ENCODE measurements at places on chromosomes 2 and 18.

DNA sequence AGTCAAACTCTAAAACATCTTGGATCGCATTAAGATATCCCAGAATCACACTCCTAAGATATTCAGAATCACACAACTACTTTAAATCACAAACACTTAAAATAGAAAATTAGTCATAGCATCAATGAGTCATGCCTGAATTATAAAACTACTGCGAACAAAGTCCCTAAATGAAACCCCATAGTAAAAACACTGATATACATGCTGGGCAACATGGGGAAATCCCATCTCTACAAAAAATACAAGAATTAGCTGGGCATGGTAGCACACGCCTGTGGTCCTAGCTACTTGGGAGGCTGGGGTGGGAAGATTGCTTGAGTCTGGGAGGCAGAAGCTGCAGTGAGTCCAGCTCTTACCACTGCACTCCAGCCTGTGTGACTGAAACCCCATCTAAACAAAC is 101.7 kb downstream of the COBLL1 start:
- DNase-seq = no peak

DNA sequence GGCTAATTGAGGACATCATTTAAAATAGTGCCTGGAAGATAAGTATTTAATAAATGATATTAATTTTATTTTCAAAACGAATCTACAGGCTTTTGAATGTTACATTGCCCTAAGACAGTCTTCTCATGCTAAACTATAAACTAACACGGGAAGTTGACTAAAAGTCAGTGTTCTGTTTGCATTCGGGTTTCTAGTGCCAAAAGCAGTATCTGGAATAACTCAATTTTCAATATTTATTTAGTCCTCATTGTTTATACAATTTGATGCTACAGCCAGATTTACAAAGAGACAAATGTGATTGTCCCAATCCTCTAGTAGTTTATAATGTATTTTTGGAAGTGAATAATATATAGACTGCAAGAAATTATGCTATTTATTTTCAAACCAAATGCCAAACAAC is 429.2 kb downstream of the LRP1B start:
- no peak for DNase-seq

DNA sequence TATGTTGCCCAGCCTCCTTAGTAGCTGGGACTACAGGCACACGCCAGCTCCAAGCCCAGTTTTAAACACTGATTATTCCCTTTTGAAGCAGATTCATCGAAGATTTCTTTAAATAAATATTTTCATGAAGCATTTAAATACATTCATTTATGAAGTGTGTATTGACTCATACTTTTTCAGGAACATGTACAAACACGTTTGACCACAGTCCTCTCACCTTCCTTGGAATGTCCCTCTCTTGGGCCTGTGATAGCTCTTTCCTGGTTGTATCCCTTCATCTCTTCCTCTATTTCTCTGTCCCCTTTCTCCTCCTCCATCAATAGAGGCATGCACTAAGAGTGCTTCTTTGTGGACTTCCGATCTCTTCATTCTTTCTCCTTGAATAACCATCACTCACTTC is 2.5 kb downstream of the PSTPIP2 start:
- no peak for DNase-seq

DNA sequence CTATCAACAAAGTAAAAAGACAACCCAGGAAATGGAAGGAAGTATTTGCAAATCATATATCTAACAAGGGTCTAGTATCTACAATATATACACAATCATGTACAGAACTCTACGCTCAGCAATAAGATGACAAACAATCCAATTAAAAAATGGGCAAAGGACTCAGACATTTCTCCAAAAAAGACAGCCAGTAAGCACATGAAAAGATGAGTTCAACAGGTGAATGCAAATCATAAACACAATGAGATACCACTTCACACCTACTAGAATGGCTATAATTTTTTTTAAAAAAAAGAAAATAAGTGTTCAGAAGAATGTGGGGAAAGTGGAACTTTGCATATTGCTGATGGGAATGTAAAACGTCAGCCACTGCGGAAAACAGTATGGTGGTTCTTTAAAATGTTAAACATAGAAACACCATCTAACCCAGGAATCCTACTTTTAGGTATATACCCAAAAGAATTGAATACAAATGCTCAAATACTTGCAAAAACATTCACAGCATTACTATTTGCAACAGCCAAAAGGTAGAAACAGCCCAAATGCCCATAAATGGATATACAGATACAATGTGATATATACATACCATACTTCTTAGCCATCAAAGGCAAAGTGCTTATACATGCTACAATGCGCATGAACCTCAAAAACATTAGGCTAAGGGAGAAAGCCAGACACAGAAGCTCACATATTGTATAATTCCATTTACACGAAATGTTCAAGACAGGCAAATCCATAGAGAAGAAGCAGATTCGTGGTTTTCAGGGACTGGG is 121.2 kb downstream of the CABYR start:
- DNase-seq = no peak

DNA sequence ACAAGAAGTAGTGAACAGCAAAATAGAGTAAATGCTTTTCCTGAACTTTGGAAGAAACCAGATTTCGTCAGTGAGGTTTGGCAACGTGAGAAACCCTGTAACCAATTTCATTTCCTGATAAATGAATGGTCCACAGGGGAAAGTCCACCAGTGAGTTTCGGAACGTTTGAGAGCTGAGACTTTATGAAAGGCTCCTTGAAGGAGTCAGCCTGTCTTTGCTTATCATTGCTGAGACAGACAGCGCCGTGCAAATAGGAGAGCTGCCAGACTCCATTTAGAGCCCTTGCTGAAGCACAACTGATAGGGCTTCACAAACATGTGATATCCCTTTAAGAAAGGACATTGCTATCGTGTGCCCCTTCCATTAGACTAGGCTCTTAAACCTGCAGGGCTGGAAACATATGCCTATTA is 121.8 kb upstream of the SMAD7 start:
- DNase-seq = no peak

GRCh38 chr18:42001801-42002200 is 46.8 kb downstream of the PIK3C3 start:
- no peak for DNase-seq

DNA sequence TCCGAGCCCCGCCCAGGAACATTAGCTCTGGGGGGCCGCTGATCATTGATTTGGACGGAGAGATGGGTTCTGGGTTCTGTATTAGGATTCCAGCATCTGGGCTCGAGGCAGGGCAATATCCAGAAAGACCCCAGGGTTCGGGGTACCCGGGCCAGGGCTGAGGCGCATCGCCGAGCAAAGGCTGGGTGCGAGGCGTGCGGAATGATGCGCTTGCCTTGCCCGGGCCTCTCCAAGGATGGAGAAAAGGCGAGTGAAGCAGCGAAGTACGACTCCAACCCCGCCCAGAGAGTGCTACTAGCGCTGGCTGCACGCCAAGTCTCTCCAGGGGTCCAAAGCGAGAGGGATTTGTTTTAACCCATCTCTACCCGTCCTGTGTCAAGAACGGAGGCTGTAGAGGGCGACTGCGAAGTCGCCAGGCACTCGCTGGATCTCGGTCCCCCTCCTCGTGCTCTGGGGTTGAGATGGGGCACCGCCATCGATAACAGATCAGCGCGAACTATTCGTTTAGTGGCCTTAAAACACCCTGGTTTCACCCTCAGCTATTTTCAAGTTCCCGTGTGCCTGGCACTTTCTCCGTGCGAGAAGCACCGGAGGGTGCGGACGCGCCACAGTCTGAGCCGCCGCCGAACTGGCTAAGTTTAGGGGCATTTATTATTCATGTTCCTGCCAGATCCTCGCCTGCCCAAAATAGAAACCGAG is 1.9 kb downstream of the ADCYAP1 start:
- peak; percentile 57 for DNase-seq

- no peak for DNase-seq
Measured at GRCh38 chr2:46862514-46862913, 53.1 kb downstream of the MCFD2 start.

GRCh38 chr2:197873293-197873701 is 68.9 kb downstream of the PLCL1 start:
- DNase-seq = no peak

DNA sequence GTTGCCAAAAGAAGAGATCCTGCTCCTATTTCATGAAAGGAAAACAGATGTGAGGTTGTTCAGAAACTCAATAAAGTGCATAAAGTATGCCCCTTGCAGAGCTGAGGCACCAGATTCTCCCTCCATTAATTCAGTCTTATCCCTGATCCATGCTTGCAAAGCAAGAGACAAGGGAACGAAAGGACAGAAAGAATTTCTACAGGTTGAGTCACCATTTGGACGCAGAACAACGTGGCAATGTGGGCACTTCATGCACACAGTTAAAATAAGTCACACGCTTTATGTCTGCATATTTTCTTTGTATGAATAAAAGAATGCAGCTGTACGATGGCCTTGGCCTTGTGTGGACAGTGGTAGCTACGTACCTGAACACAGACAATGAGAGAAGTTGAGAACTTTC is 321.7 kb upstream of the REV1 start:
- no peak for DNase-seq

DNA sequence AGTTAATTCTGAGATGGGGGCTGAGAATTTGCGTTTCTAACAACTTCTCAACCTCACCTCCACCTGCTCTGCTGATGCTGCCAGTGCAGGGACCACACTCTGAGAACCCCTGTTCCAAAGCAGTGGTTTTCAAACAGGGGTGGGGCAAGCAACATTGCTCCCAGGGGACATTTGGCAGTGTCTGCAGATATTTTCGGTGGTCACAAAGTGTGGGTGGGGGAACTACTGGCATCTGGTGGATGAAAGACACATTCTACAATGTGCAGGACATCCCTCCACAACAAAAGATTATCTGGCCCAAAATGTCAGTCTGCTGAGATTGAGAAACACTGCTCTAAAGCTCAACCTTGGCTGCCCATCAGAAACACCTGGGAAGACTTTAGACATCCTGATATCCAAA is 188.7 kb upstream of the SATB2 start:
- DNase-seq = no peak

DNA sequence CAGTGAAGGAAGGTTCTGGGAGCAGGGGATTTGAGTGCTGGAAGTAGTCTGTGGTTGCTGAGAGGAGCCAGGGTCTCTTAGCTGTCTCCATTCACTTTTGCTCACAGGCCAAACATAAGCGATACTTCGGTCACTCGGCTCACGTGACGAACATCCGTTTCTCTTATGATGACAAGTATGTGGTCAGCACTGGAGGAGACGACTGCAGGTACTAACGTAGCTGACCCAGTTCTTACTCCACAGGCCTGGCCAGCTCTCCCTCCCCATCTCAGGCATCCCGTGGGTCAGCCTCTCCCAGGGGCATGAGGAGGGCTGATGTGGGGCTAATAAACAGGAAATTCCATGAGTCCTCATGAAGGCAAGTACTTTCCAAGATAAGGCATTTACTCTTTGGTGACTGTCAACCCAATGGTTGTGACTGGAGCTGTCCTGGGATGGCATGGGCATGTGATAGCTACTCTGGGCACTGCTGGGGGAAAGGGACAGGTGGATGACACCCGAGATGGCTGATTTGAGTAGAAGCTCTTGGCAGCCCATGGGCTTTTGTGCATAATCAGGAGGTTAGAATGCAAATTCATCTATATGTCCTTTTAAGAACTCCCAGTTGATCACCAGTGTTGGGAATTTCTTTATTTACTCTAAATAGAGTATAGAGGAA is 81.6 kb downstream of the RTN4 start:
- DNase-seq = no peak

- no peak for DNase-seq
Measured at GRCh38 chr2:150011161-150011730, 423.7 kb upstream of the MMADHC start.

DNA sequence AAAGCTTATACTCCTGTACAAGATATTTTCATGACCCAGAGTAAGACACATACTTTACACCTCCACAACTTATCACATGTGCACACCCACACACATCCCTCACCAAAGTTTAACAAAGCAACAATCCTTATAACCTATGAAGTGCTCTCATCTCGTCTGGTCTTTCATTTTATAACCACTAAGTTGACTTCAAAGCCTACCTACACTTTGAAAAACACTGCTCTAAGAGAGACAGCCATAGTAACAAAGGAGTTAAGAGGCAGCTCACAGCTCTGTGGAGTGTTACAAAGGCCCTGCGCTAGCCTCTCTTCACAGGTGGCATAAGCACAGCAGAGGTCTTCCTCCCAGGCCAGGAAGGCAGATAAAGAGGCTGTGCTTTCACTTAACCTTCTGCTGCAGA is 69.7 kb upstream of the TMEM200C start:
- DNase-seq = no peak
